ENCODE measurements at places on chromosomes 5 and 9.
A peak's percentile ranks its signal among the peaks of the same experiment; 100 is the strongest.

DNA sequence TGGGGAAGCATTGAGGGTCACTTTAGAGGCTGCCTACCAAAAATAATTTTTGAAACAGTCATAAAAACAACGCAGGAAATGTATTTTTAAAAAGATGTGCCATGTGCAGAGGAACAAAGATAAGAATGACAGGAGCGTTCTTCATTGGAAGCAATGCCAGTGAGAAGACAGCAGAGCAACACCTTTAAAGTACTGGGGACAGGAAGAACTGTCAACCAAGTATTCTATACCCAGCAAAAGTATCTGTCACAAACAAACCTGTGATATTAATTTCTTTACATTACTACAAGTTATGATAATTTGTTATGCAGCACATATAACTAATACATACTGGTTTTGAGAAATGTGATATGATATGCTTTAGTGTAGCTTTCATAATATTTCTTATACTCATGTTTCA is 675.6 kb downstream of the IRX1 start:
- DNase-seq = no peak

DNA sequence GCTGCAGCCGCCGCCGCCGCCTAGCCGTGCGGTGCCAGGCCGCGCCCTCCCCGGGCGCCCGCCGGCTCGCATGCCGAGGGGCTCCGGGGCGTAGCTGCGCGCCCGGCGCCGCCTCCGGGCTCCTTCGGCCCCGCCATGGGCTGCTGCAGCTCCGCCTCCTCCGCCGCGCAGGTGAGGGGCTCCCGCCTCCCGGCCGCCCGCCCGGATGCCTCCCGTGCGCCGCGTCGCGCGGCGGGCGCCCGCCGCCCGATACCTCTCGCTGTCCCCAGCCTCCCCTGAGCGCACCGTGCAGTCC is 230 bp downstream of the SLC44A1 start:
- peak; percentile 2 for DNase-seq

GRCh38 chr5:100446879-100447430 is 88.2 kb upstream of the FAM174A start:
- no peak for DNase-seq

DNA sequence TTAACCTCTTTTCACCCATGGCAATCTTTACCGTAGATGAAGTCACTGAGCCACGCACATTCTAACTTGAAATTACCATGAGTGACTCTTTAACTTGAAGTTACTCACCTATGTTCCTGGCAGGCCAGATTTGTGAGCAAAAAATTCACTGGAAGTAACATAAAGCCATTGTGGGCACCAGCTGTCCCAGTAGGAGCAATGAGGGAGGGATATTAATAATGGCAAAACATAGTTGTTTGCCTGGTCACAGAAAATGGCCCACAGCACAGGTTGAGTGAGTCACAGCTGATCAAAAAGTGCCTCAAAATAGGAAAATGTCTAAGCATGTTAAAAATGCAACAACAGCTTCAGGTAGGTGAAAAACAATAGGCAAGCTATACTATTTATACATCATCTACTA is 146.6 kb downstream of the EFNA5 start:
- no peak for DNase-seq

DNA sequence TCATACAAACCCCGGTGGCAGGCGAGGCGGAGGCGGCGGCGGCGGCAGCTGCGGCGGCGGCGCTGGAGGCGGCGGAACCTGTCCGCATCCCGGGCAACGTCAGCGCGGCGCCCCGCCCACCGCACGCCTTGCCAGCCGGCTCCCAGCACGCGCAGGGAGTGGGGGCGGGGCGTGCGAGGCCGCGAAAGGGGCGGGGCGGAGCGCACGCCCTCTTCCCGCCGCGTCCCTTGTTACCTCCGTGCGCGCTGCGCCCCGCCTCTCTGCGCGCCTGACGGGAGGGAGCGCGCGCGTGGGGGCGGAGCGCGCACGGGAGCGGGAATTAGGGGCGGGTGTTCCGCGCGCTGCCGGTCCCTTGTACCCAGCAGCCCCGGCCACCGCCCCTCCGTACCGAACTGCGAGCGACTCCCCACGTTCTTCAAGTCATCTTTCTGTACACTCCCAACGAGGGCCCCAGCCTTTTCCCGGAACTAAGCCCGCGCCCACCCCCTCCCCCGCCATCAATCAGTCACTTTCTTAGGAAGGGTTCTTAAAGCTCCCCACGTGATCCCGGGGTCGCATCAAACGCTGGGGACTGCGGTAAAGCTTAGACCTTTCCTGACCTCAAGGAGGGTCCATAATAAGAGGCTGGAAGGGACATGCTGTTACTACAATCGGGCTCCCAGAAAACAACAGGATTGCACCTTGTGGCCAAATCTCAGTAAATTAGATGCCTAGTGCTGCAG is at the start of gene AGTPBP1:
Gene AGTPBP1, minus strand, starts transcription at position 80 of the 722 bp plus-strand sequence. CDS start 29,421 bp downstream, outside the sequence.
- DNase-seq = peak; percentile 90

DNA sequence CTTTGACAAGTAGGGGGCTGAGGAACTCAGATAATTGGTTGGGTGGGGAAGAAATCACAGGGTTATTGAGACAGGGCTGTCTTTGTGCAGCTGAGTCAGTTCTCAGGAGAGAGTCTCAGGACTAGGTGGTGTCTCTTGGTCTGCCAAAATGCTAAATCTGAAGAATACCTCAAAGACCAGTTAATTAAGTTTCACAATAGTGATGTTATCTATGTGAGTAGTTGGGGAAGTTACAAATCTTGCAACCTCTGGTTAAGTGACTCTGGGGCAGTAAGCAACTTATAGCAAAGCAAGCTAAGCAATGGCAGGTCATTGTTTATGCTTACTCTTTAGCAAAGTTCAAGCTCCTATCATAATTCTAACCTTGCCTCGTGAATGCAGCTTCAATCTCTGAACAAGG is 53.6 kb downstream of the GIN1 start:
- no peak for DNase-seq

- DNase-seq = no peak
Observed at GRCh38 chr5:43649256-43649655, 46.3 kb downstream of the NNT start.

- no peak for DNase-seq
Observed at GRCh38 chr5:150596313-150596712, 44.1 kb upstream of the SYNPO start.

GRCh38 chr5:109028608-109029299 is 281.1 kb downstream of the FER start:
- no peak for DNase-seq

GRCh38 chr5:72407541-72407940 is 87.4 kb downstream of the PTCD2 start:
- no peak for DNase-seq

- no peak for DNase-seq
Observed at GRCh38 chr5:35415309-35415708, 185.0 kb upstream of the PRLR start.

GRCh38 chr5:67808340-67808739 is 407.2 kb upstream of the PIK3R1 start:
- no peak for DNase-seq

DNA sequence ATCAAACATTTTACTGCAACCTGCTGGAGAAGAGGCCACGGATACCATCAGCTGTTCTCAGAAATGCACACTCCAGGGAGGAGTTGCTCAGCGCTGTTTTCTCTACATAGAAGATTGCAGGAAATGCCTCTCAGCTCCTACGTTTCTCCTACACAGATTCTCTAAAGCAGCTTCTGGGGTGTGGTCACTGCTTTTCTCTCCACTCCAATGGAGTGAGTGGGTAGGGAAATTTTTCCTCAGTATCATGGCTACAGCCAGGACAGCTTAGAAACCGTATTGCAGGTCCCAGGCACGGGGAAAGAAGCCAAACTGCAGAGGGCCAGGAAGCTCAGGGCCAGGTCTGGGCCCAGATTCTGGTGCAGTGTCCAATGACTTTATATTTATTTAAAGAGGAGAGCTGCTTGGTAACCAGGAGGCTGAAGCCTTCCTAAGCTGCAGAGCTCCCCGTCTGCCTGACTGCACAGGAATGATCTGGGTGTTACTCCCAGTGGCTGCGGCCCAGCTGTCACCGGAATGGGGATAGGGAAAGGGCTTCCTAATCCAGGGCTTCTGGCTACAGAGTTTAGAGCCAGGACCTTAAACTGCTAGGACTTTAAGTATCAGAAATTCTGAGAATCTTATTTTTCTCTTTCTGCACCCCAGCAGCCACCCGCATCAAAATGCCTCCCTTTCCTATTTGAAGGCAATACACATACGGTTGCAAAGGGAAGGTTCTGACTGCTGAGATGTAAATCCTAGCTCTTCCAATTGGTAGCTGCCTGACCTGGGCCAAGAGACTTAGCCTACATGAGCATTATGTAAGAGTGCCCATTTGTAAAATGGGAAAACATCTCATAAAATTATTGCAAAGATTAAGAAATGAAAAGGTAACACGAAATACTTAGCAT is 1.4 kb upstream of the SPTAN1 start:
- DNase-seq = no peak

- DNase-seq = no peak
Observed at GRCh38 chr9:72925126-72925789, 27.6 kb downstream of the ALDH1A1 start.

DNA sequence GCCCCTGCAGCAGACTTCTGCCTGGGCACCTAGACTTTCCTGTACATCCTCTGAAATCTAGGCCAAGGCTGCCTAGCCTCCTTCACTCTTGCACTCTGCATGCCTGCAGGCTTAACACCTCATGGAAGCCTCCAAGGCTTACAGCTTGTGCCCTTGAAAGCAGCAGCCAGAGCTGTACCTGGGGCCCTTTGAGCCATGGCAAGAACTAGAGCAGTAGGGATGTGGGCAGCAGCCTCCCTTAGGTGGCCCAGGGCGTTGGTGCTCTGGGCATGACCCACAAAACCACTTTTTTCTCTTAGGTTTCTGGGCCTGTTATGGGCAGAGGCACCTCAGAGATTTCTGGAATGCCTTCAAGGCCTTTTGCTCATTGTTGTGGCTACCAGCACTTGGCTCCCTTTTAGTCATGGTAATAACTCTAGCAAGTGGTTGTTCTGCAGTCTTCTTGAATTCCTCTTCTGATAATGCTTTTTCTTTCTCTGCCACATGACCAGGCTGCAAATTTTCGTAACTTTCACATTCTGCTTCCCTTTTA is 606.2 kb downstream of the TLE4 start:
- DNase-seq = no peak

- DNase-seq = no peak
Observed at GRCh38 chr5:69292306-69292705, 40.3 kb downstream of the CCDC125 start.

DNA sequence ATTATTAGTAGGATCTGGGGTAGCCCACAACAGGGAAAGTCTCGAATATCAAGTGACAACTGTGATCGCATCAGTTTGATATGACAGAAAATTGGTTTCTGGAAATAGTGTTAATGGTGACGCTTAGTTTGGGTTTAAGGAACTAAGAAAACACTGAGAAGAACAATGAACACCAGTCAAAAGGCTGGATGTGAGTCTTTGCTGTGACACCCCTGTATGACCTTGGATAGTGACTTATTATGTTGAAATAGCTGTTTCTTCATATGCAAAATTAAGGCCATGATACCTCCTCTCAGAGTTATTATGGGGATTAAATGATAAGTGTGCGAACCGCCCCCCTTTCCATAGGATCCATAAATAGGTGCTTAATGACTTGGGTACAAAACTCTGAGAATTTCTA is 926 bp downstream of the DNAJC25 start:
- DNase-seq = no peak

GRCh38 chr9:135792268-135793128 is 90.5 kb downstream of the KCNT1 start:
- no peak for DNase-seq

DNA sequence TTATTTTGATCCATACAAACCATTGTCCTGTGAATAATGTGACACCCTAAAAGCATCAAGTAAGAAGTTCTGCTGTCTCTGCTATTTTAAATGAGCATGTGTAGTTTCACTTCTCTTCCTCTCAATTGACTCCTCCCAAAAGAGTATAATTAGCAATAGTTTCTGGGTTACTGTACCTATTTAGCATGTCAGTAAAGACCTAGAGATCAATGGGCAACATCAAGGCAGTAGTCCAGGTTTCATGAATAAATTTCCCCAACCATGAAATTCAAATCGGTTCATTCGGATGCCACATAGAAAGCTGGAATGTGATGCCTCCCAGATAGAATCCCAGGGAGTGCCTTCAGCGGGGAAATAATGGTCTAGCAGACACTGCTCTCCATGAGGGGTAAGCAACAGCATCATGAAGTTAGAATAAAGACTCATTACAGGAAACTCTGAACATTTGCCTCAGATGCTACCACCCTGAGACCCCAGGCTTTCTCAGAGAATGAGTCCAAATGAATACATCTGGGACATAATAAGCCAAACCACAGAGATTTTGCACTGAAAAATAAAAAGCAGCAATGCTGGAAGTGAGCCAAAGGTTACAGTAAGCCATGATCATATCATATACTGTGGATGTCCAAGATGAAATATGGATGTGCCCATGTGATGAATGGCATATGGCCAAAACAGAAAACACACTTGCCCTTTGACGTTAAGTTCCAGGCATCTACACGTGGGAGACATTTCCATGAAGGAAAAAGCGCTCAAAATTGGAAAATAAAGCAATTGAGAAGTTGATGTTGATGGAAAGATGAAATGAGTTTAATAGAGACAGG is 1107.0 kb upstream of the SEMA6A start:
- no peak for DNase-seq

GRCh38 chr5:95986001-95986400 is 24.4 kb upstream of the ELL2 start:
- DNase-seq = no peak

DNA sequence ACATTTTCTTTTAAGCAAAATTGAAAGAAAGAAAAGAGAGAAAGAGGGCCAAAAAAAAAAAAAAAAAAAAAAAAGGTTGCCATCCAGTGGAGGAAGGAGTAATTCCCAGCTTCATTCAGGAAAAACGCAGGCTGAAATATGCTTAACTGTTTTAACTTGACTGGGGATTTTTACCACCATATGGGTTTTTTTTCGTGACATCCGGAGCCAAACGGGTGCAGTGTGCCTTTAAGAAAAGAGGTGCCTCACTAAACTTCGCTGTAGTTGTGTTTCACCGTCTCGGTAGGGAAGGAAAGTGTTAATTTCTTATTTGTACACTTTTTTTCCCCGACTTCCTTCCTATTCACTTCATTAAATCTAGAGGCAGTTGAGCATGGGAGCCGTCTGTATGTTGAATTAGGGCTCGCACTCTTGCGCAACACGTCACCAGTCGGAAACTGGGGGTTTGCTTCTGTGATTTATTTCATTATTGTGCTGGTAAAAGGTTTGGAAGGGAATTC is 143.0 kb downstream of the SMARCA2 start:
- no peak for DNase-seq

GRCh38 chr5:180467028-180467975 is 26.9 kb upstream of the CNOT6 start:
- DNase-seq = no peak

GRCh38 chr5:36301858-36302603 is at the start of gene RANBP3L:
TSS of gene RANBP3L (minus strand) at chr5:36301902. CDS start at chr5:36301416, 486 bp downstream.
- no peak for DNase-seq

- DNase-seq = no peak
Observed at GRCh38 chr5:147360816-147361215, 126.0 kb downstream of the STK32A start.

DNA sequence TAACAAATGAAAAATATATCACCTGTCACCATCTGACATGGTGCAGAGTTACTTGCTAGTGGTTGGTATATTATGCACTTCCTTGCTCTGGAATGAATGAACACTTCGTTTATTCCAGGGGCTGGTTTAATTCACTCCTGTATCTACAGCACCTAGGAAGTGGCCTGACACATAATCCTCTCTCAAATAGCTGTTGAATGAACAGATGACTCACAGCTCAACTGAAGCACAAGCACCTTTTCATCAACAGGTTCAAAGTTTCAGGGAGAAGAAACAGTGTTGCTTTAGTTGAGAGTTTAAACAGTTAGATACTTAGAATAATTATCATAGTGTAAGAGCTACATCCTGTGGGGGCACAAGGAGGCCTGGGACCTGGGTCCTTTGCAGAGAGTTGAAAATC is 135.0 kb upstream of the DAP start:
- no peak for DNase-seq

GRCh38 chr9:106862821-106863720 is at the start of gene ZNF462:
TSS of gene ZNF462 (plus strand) at chr9:106863166. CDS start at chr9:106923384, 60,218 bp downstream.
- DNase-seq = no peak

All from activated CD8-positive, alpha-beta memory T cell treated with anti-CD3 and anti-CD28 coated beads for 48 hours (primary cell).